ENCODE measurements at places on chromosomes 4 and X. TPM values are rescaled to one million over a fixed set of nuclear protein-coding genes. Genes with fewer than 3 reads are reported as not detected.

GRCh38 chr4:81348778-81349094 lies 123.0 kb downstream of the RASGEF1B start:
- no peak for DNase-seq

DNA sequence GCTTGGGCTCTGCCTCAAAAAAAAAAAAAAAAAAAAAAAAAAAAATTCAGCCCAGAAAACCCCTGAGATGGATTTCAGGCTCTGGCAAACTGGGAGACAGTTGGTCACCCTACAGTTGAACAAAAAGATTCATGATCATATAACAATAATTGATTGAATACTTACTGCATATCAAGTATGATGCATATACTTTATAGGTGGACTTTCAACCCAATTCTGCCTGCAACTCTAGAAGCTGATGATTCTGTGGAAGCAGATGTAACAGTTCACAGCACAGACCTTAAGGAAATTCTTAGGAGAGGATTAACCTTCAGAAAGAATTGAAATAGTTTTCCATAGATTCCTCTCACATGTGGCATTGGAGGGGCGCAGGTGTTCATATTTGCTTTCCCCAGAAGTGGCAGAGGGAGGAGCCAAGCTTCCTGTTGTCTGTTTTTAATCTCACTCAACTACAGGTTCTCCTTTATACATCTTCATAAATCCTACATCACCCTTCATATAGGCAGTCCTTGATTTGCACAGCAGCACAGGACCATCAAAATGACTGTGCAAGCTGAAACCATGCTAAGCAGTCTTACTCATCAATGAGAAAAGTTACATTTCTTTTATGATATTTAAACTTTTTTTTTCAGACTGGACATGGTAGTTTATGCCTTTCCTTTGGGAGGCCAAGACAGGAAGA lies 149.4 kb upstream of the KLF3 start:
- DNase-seq, result no peak

DNA sequence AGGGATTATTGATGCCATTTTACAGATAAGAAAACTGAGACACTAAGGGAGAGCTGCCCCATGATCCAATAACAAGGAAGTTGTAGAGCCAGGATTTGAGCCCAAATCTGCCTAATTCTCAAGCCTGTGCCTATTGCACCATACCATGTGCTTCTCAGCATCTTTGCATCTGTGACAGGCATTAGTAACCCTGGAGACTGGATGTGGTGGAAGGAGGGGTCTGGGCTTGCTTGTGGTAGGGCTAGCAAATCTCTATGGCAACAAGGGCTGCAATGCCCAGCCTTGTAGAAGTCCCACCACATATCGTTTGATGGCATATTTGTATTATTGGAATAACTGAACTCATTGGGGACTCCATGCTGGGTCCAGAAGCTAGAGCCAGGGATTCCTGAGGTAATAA lies 58.1 kb downstream of the RTL5 start:
- DNase-seq, result no peak

- no peak for DNase-seq
Observed at GRCh38 chrX:41758401-41758800, 34.4 kb downstream of the GPR82 start.

GRCh38 chr4:101846550-101846949 lies 56.0 kb downstream of the BANK1 start:
- no peak for DNase-seq

- no peak for DNase-seq
Observed at GRCh38 chr4:71275570-71275969, 63.2 kb upstream of the SLC4A4 start.

GRCh38 chrX:22628275-22628674 lies 355.6 kb downstream of the CBLL2 start:
- no peak for DNase-seq

GRCh38 chr4:6087669-6088341 lies 69.6 kb upstream of the C4orf50 start:
- DNase-seq, result peak; percentile 39

DNA sequence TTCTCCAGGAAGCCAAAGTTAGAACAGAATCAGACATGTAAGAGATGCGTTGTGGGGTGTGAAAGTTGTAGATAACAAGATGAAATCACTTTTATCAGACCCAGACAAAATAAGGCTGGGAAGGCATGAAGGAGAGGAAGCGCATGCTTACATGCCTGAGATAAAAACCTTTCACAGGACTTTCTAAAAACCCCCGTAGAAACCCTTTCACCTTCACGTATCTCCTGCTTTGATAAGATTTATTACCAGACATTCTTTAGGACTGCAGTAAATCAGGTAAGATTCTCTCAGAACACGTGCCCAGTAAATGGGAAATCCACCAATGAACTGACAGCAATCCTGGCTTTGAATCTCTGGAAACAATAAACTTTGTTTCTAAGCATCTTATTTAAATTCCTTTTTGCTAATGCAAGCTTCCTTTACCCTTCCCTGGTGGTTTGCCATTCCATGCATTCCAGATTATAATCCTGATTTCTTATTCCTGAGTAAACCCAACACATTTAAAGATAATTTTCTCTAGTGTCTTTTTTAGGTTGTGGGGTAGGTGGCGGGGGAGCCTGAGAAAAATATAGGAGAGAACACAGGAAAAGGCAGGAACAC lies 254.6 kb upstream of the LDB2 start:
- no peak for DNase-seq

- DNase-seq, result no peak
Observed at GRCh38 chr4:158195297-158195696, 15.0 kb upstream of the TMEM144 start.

DNA sequence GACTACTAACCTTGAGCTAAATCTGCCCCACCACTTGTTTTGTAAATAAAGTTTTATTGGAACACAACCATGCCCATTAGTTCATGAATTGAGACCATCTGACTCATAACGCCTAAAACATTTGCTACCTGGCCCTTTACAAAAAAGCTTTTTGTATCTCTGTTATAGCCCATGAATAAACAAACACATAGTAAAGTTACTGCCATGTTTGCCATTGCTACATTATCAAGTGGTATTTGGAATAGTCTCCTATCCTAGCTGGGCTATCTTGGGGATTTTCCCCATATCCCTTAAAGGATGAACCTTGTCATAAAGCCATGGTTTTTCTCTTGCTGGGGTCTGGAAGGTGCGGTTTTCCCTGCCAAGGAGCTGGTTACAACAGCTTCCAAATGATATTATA lies 112.3 kb downstream of the FAM9B start:
- DNase-seq, result no peak

DNA sequence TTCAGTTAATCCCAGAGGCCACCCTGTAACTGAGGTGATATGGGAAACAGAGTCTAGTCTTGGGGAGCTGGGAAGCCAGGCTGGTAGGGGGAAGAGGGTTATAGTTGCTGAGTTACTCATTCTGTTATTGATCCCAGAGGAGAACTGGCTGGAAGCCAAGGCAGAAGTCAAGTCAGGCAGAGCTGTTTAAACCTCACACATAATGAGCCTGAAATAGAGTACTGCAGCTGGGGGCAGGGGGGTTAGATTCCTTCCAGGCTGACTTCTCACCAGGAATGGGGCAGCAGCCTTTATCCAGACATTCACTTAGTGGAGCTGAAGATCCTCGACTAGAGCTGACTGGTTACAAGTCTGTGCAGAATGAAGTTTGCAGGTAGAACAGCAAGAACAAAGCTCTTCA lies 144.9 kb downstream of the C4orf33 start:
- no peak for DNase-seq

DNA sequence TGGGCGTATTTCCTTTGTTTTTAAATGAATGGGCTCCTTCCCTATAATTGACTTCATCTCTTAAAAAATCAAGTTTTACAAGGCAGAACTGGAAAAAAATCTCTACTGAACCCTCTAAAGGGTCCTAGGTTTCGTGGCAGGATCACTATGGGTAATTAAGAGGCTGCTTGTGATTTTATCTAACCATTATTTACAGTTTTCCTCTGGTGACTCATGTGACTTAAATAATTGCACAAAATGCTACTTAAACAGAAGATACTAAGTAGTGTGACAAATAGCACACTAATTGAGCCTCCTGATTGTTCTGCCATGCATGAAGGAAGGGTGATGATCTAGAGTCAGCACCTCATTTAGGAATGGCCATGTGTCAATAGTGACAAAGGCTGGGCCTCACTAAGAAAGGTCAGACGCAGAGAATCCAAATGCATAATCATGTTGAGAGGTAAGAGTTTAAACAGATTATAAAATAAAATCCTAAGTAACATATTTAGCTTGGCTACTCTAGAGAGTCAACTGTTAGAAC lies 35.5 kb downstream of the OFD1 start:
- DNase-seq, result no peak

DNA sequence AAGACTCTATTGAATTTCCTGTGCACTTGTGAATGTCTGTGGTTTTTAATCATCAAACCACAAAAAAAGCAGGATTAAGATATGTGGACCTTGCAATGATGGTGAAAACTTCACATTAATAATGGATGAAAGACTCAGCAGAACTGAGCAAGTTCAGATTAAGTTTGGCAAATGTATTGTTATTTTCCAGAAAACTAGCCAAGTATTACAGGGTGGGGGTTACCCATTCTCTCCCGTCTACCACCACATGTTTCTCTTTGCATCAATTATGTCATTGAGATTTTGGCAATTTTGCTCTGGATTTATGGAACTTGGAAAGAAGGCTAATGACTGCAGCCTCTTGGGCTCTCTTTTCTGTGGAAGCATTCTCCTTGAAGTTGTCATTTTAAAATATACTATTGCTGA lies 577.1 kb downstream of the ANKRD50 start:
- DNase-seq, result no peak

- DNase-seq, result no peak
Observed at GRCh38 chr4:79184476-79184875, 141.4 kb downstream of the NAA11 start.

- DNase-seq, result no peak
Observed at GRCh38 chrX:45518552-45518951, 317.9 kb upstream of the DIPK2B start.

GRCh38 chrX:150032742-150033141 lies 94.5 kb upstream of the EOLA2 start:
- no peak for DNase-seq

DNA sequence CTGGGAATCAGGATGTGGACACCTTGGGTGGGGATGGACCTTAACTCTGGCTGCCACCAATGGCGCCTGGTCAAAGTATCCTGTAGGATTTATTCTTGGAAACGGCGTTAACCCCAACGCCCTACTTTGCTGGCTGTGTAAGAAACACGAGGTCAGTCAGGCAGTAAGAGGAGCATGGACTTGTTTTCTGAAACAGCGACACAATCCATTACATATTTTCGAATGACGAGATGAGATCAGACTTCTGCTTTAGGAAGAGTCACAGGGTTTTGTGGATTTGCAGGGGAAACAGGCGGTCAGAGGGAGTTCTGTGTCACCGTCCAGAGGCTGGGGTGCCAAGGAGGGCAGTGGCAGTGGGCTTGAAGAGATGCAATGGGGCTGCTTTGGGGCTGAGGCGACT lies 92.2 kb downstream of the TBL1X start:
- no peak for DNase-seq

- peak; percentile 25 for DNase-seq
Observed at GRCh38 chr4:48905363-48906015, 1.1 kb downstream of the OCIAD2 start.

- DNase-seq, result no peak
Observed at GRCh38 chrX:19554786-19555185, 39.5 kb upstream of the MAP3K15 start.

GRCh38 chr4:164396439-164396838 lies 357.5 kb upstream of the SMIM31 start:
- DNase-seq, result no peak

- DNase-seq, result no peak
Observed at GRCh38 chr4:183384516-183384915, 59.9 kb upstream of the CDKN2AIP start.

- no peak for DNase-seq
Observed at GRCh38 chr4:78706302-78706701, 69.8 kb upstream of the BMP2K start.

GRCh38 chr4:110808351-110808878 lies 185.5 kb upstream of the PITX2 start:
- no peak for DNase-seq

DNA sequence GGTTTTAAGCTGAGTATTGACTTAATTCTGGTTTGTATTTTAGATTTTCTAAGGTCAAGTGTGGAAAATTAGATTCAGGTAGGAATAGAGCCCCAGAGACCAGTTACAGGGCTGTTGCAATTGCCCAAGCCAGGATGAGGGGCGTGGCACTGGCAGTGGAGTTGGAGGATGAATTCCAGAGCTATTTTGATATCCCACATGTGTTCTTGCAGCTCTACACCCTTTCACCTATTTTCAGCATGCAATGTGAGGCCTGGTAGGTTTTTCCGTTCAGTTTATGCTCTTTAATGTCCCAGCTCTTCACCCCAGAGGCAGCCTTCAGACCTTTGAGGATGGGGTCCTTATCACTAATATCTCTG lies 17.9 kb upstream of the OGT start:
- no peak for DNase-seq

DNA sequence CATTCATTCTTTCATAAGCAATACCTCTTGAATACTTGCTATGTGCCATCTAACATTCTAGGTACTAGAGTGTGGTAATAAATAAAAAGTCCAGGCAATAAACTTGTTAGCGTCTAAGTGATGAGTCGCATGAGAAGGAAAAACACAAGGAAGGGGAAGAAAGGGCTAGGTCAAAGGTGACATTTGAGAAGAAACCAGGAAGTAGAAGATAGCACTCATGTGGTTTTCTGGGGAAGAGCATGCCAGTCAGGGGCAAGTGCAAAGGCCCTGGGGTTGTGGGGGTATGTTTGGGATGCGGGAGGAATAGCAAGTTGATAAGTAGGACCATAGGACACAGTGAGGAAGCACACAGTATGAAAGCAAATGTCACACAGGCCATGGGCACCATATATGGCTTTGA lies 157.0 kb downstream of the TSPAN5 start:
- DNase-seq, result no peak

Gene CSAG1
- not detected for polyA plus RNA-seq

Gene CASP3
- 19.9 TPM for polyA plus RNA-seq

Gene LANCL3
- polyA plus RNA-seq, result not detected

Gene TREX2
- 0.17 TPM for polyA plus RNA-seq

Gene SOWAHD
- 2.1 TPM for polyA plus RNA-seq

Gene TSPAN7
- 47.1 TPM for polyA plus RNA-seq

Gene CLIC2
- 0.25 TPM for polyA plus RNA-seq

Gene SPANXB1
- not detected for polyA plus RNA-seq

Gene ABRAXAS1
- 10.8 TPM for polyA plus RNA-seq

Gene PAK3
- polyA plus RNA-seq, result not detected
